ENCODE measurements at places on chromosomes 1 and 21.
A peak's percentile ranks its signal among the peaks of the same experiment; 100 is the strongest.

DNA sequence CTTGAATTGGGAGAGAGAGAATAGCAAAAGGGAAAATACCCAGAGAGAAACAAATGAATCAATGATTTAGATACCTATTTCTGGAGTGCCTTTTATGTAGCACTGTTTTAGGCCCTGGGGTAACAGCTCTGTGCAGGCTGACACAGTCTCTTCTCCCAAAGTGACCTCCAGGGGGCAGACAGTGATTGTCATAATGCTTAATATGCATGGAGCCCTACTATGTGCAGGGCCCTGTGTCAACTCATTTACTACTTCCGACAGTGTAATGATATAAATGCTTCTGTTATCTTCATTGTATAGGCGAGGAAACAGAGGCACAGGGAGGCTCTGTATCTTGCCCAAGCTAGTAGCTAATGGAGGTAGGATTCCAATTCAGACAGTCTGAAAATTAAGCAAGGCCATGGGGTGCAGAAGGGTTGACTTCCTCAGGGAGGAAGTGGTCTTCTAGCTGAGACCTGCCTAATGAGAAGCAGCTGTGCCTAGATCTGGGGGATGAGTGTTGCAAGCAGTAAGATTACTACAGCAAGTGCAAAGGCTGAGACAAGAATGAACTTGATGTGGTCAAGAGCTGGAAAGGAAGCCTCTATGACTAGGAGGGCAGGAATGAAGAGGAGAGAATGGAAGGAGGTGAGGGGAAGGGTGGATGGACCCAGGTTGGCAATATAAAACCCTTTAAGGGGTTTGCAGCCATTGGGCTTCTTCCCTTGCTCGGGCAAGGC is 16.2 kb upstream of the SERINC2 start:
- DNase-seq = no peak

DNA sequence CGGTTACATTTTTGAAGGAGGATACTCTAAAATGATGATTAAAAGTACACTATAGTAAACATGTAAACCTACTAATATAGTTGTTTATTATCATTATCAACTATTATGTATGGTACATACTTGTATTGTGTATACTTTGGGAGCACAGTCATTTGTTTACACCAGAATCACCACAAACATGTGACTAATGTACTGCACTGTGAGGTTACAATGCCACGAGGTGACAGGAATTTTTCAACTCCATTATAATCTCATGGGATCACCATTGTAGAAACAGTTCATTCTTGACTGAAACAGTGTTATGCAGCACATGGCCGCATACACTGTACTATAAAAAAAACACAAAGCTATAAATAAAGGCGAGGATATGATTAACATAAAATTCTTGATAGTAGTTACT is 44.3 kb downstream of the GPATCH2 start:
- DNase-seq = no peak

GRCh38 chr1:115330480-115331013 is 7.5 kb downstream of the NGF start:
- no peak for DNase-seq

DNA sequence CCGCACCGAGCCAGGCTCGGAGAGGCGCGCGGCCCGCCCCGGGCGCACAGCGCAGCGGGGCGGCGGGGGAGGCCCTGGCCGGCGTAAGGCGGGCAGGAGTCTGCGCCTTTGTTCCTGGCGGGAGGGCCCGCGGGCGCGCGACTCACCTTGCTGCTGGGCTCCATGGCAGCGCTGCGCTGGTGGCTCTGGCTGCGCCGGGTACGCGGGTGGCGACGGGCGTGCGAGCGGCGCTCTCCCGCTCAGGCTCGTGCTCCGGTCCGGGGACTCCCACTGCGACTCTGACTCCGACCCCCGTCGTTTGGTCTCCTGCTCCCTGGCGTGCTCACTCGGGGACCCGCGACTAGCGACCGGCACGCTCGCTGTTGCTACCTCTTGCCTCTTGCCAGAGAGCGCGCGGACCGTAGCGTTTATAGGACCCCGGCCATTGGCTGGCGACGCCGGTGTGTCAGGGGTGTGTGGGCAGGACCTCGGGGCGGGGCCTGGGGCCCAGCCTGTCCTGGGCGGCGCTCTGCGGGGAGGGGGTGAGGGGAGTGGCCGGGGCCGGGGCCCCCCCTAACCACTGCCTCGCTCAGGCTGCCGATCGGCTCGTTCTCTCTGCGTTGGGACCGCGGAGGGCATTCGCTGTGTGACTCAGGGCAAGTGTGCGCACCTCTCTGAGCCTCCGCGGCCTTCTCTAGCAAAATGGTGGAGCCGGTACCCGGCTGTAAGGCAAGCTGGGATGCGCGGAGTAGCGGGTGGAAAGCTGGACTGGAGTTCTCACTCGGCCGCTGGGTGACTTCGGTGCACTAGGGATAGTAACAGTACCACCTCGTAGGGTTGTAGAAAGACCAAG is at the start of gene SLC2A1:
SLC2A1 (minus strand) TSS at position 381 of the 832 bp plus-strand sequence; CDS start at position 164, 217 bp downstream.
- peak; percentile 95 for DNase-seq

- DNase-seq = no peak
These were observed 1.7 kb upstream of the SFN start for GRCh38 chr1:26861286-26861701.

- DNase-seq = no peak
These were observed 1.3 kb upstream of the PEX10 start for GRCh38 chr1:2413495-2414296.

- DNase-seq = no peak
These were observed 13.1 kb downstream of the CACNA1S start for GRCh38 chr1:201098992-201099677.
